ENCODE measurements at places on chromosomes 6 and 20.

DNA sequence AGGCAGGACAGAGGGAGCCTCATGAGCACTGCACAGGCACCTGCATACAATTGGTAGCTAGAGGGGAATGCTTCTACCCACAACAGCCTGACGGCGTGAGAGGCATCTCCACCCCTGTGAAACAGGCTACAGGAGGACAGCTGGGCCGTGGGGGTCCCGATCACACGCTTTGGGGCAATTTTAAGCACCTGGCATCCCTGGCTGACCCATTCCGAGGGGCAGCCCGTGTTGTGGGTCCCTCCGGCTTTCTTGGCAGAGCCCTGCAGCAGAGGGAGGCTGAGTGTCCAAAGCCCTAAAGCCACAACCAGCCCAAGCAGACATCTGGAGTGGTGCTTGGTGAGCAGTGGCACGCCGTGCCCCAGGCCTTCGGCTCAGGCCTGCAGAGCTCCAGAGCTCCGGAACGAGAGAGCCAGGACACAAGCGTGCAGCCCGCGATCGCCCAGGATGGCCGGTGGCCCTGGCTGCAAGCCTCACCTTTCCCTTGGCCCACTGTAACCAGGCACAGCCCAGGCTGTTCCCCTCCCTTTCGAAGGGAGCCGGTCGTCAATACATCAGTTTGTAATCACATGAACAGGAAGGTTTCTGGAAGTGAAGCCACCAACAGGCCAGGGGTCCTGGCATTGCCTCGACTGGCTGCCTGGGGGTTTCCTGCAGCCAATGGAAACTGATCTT is 81.4 kb downstream of the DLL1 start:
- no peak for DNase-seq

GRCh38 chr6:13624871-13625288 is 9.7 kb downstream of the NOL7 start:
- no peak for DNase-seq

DNA sequence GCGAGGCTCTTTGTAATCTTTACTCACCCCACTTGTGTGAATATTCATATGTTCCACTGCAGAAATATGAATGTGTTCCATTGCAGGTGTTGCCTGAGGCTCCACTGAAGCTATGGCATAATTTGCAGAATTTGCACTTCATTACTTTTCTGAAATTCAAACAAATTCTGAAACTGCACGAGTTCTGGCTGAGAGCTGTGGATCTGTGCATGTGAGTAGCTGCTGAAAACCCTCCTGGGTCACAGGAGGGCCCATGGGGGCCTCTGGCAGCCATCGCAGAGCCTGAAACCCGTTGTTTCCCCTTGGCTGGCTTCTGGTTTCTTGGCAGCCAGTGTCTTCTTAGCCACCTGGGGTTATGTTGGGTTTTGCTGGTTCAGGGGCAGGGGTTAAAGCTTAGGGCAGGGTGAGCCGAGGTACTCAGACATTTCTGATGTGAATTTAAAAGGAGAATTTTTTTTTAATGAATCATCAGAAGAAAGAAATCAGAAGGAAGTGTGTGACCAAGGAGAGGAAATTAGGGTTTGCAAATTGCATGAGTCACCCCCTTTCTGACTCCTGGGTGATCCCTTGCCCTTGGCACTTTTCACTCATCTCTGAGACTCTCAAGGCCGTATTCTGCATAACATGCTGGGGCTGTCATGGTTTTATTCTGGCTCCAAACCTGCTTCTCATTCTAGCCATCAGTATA is 40.6 kb downstream of the TOX2 start:
- no peak for DNase-seq

DNA sequence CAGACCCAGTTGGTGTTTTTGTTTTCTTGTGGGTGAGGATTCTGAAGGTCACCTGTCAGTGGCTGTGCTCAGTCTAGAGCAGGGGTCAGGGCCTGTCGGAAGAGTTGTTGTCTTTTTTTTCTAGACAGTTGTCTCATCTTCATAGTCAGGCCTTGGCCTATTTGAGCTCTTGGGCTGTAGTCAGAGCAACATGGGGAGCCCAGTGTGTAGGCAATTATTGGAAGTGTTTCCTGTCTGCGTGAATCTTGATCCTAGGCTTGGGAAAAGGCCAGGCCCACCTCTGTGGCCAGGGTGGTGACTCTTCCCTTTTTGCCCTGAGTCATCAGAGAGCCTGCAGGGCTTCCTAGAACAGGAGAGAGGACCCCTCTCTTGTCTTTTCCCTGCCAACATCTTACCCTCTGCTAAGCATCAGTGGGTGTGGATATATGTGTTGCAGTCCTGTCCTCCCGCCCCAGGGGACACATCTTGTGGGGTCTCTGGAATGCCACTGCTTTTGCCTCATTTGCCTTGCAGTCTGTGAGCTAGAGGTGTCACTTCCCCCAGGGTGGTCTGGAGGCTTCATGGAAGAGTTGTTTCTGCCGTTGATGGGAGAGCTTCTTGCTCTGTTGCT is 11.4 kb downstream of the TJAP1 start:
- no peak for DNase-seq

DNA sequence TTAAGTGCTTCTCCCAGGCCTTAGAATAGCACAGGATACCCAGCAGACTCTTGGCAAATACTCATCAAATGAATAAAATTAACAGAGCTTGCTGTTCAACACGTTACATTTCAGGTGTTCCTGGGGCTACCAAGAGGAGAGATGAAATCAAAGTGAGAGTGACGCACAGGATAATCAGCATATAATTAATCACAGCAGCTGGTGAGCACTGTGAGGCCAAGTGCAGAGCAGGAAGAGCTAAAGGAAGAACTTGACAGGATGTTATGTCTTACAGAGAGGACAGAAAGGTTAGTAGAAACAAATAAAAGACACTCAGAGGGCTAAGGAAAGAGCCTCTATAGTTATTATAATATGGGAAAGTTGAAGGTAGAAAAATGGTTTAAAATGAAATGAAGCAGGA is 8.8 kb downstream of the PPIL1 start:
- DNase-seq = no peak

DNA sequence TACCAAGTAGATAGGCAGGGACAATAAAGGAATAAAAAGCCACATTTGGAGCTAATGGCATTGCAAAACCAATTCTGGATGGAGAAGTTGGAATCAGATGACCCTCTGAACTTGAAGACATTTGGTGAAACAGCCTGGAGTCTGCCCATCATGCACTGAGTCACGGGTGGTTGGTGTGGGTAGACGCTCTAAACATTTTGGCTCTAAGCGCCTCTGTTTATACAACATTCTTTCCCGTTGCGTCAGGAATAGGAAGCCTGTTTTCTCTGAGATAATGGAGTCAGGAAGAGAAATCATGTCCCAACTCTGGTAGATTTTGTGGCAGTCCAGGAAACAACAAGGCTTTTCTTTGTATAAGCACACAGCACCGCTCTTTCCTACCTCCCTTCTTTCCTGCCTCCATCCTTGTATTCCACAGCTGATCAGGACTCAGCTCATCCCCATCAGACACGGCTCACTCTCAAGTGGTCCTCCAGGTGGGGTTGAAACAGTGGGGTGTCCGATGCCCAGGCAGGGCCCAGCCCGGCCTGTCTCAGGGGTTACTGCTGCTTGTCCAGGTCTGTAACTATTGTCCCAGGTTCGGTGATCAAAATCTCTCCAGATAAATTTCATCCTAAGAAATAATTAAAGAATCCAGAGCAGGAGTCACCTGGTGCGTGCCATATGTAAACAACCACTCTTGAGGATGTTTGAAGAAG is 12.1 kb upstream of the RAMACL start:
- no peak for DNase-seq

DNA sequence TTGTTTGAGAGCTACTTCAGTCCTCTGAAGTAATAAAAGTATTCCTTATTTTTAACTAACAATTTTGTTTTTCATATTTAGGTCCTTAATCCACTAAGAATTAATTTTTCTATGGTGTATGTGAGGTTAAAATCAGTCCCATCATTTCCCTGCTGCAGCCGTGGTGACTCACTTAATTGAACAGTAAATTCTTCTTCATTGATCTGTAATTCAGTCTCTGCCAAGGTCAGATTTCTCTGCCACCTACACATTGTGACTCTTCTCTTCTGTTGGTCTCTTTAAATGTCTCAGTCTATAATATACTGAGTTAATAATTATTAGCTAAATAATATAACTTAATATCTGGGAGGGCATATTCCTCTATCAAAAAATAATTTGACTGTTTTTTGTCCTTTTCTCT is 262.3 kb downstream of the UTRN start:
- DNase-seq = no peak

DNA sequence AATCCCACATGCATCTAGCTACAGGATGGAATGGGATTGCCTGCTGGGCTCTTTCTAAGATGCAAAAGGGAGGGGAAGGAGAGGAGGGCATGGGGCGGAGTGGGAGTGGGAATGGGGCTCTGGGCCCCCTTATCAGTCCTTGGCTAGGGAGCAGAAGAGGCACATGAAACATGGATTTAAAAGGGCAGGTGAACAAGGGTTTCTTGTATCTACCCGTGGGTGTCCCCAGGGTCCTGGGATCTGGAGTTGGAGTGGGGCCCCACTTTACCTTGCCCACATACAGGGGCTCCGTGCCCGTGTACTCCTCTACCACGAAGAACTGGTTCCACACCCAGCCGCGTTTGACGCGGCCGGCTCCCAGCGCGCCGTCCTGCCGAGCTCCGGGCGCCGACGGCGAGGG is 57.5 kb downstream of the CDH22 start:
- DNase-seq = no peak

All from cerebellar nuclear complex (tissue), 1 donor.